ENCODE measurements at places on chromosomes 13 and 19.

DNA sequence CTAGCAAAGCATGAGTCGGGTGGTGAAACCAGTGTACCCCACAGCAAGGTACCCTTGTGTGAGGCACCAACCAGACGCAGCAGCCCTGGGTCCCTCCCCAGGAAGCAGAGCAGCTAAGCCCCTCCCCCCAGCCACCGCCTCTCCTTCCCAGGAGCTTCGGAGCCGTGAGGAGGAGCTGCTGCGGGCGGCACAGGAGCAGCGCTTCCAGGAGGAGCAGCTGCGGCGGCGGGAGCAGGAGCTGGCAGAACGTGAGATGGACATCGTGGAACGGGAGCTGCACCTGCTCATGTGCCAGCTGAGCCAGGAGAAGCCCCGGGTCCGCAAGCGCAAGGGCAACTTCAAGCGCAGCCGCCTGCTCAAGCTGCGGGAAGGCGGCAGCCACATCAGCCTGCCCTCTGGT is 12.4 kb downstream of the TTC9B start:
- no peak for DNase-seq

DNA sequence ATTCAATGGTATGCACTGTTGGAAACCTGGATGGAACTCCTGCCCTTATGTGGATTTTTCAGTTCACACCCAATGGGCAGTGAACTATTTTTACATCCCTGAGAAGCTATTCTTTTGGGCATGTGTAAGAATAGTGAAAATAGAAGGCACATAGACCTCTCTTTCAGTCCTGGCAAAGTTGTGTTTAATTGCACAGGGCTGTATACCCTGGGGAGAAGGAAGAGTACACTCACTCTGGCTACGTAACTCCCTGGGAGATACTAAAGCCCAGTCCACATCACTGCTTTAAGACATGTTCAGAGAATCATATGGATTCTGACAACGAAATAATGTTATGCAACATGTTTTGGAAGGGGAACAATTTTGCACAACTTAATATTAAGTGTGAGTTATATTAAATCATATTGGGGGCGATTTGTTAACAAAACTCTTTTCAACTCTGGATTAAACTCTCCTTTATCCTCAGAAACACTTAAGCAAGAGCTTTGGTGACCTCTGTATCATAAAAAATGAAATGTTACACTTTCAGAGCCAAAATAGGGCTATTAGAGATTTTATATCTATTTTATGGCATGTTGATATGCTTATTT is 166.1 kb downstream of the DCT start:
- no peak for DNase-seq

DNA sequence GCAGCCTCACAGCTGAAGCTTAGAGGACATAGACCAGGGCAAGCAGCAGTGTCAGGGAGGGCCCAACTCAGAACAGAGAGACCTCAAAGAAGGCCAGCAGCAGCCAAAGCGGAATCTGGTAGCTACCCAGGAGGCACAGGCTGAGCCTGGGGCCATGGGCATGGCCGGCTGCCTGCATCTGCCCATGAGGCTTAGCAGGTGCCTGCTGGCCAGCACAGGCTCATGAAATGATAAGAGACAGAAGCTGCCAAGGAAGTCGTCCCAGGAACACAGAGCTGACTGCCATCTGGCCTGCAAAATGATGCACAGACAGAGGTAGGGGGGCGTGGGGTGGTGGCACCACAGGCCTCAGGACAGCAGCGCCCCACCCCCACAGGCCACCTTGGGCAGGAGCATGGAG is 29.2 kb downstream of the TUBA3C start:
- no peak for DNase-seq

- peak; percentile 85 for DNase-seq
Observed at GRCh38 chr13:107441279-107441678, 774.1 kb downstream of the LIG4 start.

- DNase-seq, result no peak
Observed at GRCh38 chr19:50198431-50199258, 4.8 kb upstream of the MYH14 start.

- peak; percentile 30 for DNase-seq
Observed at GRCh38 chr19:18156841-18157464, 4.0 kb downstream of the PIK3R2 start.

GRCh38 chr19:5340637-5341447 is at the start of gene PTPRS:
Gene PTPRS (minus strand): TSS chr19:5340812. CDS start chr19:5286140, 54,672 bp downstream.
- DNase-seq, result peak; percentile 81

DNA sequence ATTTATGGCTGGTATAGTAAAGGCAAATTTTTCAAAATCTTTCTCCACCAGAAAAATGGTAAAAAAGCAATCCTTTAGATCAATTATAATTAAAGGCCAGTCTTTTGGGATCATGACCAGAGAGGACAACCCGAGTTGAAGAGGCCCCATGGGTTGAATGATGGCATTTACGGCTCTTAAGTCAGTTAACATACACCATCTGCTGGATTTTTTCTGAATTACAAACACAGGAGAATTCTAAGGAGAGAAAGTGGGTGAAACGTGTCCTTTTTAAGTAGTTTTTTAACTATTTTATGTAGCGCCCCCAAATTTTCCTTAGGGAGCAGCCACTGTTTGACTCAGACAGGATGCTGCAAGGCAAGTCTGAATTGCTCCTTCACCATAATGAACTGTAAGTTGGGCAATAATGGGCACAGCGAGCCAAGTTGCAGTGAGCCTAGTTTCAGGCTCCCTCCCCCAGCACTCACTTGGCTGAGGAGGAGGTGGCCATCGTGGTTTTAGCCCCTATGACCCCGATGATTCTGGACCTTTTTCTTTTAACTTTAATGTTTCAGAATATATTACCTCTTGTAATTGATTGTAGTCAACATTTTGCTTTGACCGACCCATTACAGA is 13.6 kb upstream of the ZNF611 start:
- peak; percentile 2 for DNase-seq

GRCh38 chr19:16384688-16385087 is 60.1 kb downstream of the KLF2 start:
- DNase-seq, result no peak

DNA sequence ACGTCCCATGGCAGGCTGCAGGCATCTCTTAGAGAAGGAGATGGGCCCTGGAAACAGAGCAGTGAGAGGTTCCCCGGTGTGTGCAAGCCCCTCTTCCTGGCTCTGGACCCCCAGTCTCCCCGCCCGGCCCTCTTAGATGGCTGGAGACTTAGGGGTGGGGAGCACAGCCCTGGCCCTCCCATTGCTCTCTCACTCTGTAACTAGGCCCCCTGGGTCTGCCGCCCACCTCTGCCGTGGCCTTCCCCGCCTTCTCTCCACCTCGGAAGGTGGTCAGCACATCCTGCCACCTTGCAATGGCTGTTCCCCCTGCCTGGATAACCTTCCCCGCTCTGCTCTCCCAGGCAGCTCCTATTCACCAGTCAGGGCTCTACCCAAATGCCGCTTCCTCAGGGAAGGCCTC is 21.8 kb upstream of the C2CD4C start:
- no peak for DNase-seq

DNA sequence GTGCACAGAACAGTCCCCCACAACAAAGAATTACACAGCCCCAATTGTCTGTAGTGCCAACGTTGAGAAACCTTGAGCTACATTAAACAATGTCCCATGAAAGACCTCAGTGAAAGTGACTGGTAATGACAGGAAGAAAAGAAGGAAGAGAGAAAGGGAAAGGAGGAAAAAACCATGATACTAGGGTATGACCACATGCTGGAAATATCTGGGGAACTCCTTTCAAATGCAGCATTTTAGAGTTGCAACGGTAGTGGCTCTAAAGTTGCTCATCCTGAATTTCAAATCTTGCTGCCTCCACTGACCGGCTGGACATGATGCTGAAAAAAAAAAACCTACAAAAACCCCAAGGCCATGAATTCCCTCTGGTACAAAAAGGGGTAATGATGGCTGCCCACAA is 26.5 kb downstream of the FPR3 start:
- DNase-seq, result no peak

GRCh38 chr13:102777736-102778135 is 4.2 kb upstream of the TEX30 start:
- no peak for DNase-seq

GRCh38 chr13:40600149-40600751 is 66.2 kb downstream of the FOXO1 start:
- no peak for DNase-seq

DNA sequence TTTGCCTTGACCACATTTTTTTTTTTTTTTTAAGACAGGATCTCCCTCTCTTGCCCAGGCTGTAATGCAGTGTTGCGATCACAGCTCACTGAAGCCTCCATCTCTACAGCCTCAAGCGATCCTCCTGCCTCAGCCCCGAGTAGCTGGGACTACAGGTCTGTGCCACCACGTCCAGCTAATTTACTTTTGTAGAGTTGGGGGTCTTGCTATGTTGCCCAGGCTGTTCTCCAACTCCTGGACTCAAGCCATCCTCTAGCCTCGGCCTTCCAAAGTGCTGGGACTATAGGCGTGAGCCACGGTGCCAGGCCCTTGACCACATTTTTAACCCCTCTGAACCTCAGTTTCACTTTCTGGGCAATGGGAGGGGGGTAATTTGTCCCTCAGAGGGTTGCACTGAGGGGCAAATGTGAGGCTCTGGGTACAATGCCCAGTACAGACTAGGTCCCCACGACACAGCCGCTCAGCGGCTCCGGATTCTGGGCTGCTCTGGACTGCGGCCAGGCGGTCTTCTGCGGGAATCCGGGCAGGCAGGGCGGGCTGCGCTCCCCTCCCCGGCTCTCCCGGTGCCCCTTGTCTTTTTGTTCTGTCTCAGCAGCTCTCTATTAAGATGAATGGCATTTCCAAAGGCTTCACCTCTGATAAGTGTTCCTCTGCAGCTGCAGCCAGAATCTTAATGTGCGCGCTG is 3.8 kb upstream of the ALOX5AP start:
- DNase-seq, result no peak

DNA sequence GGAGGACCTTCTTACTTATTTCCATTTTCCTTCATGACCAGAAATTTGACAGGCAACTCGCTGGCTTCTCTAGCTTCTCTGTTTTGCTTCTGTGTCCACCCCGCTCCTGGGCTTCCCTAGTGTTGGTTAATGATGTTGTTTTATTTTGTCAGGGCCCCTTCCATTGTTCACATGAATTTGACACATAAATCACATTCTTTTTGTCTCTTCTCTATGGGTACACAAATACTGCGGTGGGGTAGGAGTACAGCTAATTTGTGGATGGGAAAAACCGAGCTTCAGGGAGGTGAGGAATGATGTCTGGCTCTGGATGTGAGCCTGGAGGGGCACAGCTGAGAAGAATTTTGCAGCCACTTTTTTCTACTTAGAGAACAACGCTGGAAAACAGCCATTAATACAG is 199.8 kb downstream of the DNAJC15 start:
- DNase-seq, result no peak

DNA sequence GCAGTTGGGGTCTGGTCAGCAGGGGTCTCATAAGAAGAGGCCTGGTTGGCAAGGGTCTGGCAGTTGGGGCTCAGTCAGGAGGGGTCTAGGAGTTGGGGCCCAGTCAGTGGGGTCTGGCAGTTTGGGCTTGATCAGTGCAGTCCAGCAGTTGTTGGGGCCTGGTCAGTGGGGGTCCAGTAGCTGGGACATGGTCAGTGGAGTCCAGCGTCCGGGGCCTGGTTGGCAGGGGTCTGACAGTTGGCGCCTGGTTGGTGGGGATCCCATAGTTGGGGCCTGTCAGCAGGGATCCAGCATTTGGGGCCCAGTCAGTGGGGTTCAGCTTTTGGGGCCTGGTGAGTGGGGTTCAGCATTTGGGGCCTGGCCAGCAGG is 60.5 kb upstream of the TPM4 start:
- DNase-seq, result no peak

- DNase-seq, result no peak
Observed at GRCh38 chr13:44368062-44368591, 5.5 kb upstream of the SERP2 start.

- DNase-seq, result no peak
Observed at GRCh38 chr13:96161141-96161540, 71.2 kb downstream of the HS6ST3 start.

GRCh38 chr13:106230450-106230849 is 305.0 kb downstream of the EFNB2 start:
- no peak for DNase-seq

GRCh38 chr19:37983916-37984315 is 76.9 kb downstream of the SIPA1L3 start:
- no peak for DNase-seq

DNA sequence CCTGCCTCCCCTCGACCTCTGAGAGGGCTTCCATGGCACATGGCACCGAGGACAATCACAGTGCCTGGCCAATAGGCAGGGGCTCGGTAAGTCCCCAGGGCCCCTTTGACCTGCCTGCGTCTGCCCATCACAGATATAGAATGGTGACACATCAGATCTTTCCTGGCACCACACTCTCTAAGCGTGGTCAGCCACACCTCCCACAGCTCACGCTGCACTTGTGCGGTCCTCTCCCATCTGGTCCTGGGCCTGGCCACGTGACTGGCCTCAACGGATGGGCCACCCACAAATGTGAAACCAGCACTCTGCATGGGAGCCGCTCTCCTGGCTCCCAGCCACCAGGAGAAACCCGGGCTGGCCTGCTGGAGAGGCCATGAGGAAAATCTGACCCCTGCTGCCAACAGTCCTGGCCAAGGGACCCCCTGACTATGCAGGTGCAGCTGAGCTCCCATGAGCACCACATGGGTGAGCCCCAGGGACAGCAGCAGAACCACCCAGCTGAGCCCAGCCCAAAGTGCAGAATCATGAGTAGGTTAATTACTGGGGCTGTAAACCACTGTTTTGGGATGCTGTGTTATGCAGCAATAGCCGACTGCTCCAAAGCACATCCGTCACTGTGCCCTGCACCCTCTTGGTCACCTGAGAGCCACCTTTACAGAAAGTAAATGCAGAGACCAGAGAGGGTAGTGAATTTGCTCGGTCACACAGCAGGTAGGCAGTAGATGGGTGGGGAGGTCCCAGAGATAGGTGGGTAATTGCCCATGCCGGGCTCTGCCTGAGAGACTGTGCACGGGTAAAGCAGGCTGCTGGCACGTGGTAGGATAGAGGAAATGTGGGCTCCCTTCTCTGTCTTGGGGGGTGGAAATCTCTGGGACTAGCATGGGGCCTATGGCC is 9.7 kb upstream of the MEF2B start:
- peak; percentile 93 for DNase-seq

DNA sequence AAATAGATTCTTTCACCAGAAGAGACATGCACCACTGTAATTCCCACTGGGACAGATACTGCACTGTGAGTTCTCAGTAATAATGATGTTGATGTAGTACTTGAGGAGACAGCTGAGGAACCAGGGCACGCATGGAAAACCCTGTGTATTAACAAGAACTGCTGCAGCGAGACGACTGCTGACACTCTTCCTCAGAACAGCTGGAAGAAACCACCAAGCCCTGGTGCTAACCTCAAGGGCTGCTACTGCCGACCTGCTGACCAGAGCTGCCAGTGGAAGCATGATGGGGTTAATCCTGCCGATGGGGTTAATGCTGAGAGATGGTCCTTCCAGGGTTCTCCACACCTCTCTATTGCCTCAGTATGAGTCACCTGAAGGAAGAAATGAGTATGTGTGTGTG is 45.6 kb downstream of the EDNRB start:
- no peak for DNase-seq

- peak; percentile 72 for DNase-seq
Observed at GRCh38 chr19:14023404-14024235, 4.3 kb upstream of the RLN3 start.

- no peak for DNase-seq
Observed at GRCh38 chr13:32852526-32852925, 163.7 kb upstream of the KL start.

GRCh38 chr19:1220976-1221903 is 15.7 kb downstream of the STK11 start:
- DNase-seq, result peak; percentile 37

Data from ACHN (cell line).